GOT3 (cell line): ENCODE measurements at places on chromosomes 2 and 18.
A peak's percentile ranks its signal among the peaks of the same experiment; 100 is the strongest.

DNA sequence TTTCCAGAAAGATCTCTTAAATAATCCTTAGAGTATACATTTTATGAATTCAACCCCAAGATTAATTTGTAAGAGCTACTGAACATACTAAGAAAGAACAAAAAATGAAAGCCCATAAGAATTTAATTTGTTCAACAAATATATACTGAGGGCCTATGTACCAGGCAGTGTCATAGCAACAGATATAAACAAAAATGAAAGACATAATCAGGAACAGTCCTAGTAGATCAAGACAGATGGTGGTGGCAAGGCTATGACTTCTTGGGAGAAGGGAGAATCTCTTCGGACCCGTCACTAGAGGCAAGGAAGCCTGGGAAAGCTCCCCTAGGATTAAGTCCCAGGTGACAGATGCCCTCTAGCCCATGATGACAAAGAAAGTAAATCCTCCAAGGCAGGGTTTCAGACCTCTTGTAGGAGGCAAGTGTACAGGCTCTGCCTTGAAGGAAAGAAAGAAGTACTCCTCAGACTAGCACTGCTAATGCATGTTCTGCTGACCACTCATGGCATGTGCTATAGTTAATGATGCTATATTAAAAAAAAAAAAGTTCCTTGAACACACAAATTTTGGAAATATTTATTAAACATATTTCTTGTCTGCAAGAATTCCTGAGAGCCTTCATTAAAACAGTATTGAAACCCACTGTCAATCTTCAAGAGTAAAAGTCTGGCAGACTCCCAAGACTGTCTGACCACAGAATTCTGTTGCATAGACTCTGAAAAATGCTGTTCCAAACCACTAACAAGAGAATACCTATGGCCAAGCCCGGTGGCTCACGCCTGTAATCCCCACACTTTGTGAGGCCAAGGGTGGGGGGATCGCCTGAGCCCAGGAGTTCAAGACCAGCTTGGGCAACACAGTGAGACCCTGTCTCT lies 31.5 kb downstream of the NOL10 start:
- DNase-seq, result no peak

DNA sequence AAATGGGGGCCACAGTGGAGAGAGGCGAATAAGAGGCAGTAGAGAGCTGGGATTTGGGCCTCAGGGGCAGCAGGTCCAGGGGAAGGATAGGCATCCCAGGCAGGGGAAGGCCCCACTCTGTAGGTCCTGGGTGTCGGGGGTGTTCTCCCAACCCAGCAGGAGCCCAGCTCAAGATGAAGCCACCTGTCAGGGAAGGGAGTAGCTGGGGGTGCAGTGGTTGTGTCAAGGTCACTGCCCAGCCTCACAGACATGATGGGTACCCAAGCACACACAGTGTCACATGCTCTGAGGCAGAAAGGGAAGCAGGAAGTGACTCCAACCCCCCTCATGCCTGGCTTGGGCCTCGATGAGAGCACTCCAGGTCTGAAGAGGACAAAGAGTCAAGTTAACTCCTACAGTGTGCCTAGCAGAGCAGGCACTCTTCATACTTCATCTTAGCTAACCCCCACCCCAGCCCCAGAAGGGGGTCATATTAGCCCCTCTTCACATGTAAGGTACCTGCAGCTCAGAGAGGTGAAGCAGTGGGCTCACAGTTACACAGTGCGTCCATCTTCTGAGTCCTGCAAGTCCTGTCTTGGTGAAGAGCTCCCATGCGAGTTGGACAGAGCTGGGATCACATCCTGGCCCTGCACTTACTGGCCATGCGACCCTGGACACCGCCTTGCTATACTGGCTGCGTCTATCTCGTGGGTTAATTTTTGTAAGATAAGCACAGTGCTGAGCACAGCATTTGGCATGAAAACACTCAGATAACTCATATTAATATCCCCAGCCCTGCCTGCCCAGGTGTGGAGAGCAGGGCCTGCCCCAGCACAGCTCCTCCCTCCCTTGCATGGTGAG lies 72.6 kb upstream of the DAPL1 start:
- no peak for DNase-seq

GRCh38 chr2:191050640-191050987 lies 36.6 kb upstream of the STAT1 start:
- no peak for DNase-seq

DNA sequence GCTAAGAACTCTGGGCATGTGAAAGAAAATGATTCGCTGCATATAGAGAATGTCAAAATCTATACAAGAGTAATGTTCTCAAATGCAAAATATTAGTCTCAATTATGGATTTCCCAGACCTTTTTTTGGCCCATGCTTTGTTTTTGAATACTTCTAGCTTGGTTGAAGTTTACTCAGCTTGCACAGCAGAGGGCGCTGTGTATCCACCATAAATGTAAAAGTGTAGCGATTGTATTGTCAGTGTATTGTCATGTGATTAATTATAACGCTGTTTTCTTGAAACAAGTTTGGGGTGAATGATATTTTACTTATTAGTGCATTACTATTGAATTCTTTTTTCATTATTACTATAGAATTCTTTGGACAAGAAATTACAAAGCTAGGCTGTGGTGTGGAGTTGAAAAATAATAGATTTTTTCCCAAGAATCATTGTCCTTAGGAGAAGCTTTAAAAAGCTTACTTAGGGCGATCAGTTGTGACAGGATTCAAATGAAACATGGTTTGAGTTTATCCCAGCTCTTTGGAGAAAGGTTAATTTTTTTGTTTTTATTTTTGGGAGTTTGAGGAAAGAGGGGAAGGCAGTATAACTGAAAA lies 98.3 kb downstream of the PIK3C3 start:
- no peak for DNase-seq

DNA sequence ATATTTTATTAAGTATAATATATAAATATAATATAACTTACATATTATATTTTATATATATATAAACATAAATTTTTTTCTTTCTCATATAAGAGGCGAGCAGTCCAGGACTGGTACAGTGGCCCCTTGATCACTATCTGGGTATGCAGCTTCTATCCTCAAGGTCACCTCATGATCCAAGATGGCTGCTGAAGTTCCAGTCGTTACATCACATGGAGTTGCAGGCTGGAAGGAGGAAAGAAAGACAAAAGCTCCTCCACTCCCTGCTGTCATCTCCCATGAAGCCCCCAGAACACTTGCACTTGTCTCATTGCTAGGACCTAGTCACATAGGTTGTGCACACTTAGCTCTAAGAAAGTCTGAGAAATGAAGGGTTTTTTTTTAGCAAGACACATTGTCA lies 145.1 kb upstream of the SLC1A4 start:
- DNase-seq, result no peak

- no peak for DNase-seq
Measured at GRCh38 chr18:23908827-23909226, 105.7 kb upstream of the TTC39C start.

GRCh38 chr2:191165176-191165643 lies 14.4 kb upstream of the STAT4 start:
- no peak for DNase-seq

DNA sequence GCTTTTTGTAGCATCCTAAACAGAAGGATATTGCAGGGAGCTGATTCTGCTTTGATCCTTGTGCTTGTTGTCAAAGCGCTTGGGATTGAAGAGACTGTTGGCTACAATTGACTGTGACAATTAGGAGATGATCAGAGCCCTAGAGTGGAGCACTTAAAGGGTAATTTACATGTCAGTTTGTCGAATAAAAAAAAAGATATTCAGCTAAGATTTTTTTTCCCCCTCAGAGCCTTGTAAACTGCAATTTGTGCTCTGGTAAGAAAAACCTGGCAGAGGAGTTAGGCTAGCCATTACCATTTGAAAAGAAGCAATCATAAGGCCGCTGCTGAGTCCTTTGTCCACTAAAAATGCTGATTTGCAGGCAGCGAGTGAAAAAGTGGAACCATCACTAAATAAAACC lies 47.8 kb upstream of the ZEB2 start:
- no peak for DNase-seq

- no peak for DNase-seq
Measured at GRCh38 chr2:222780051-222780450, 80.8 kb upstream of the ACSL3 start.

- no peak for DNase-seq
Measured at GRCh38 chr2:109057686-109058085, 68.7 kb upstream of the EDAR start.

DNA sequence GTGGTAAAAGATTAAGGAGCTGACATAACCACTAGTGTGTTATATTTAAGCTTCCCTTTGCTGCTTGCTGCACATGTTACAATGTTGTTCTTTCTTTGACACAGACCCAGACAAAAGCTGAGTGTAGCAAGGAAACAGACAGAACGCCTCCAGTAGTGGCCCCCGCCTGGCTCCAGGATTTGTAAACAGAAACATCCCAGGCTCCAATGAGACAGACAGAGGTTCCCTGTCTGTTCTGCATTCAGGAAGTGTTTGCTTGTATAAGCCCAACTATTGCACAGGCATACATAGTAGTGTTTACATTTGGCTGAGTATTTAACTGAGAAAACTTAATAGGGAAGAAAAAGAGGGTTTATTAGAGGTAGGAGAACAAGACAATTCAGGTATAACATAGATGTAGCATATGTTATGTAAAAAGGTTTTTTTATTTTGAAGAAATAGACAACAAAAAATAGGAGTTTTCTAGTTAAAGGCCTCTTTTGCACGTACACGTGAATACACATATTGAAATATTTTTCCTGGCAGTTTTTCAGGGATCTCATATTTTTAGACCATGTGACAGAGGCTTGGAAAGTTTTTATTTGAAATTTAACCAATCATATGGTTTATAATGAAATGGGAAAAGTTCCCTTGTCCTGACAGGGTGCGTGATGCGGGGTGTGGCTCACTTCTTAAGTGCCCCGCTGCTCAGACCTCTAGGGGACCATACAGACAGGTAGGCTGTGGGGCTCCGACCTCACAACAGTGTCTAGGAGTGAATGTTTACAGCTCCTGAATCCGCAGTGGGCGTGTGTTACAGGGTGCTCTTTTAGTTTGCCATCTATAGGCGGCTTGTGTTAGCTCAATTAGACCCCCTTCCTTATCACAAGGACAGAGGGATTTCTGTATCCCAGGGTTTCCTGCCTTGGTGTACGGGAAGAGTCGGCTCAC lies 118.4 kb downstream of the BMPR2 start:
- no peak for DNase-seq

DNA sequence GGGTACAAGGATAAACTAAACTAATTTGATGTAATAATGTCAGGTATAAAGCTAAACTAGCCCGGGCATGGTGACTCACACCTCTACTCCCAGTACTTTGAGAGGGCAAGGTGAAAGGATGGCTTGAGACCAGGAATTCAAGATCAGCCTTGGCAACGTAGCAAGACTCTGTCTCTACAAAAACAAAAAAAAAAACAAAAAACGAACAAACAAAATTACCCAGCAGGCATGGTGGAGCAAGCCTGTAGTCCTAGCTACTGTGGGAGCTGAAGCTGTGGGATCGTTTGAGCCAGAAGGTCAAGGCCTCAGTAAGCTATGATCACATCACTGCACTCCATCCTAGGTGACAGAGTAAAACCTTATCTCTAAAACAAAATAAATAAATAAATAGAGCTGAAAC lies 131.8 kb upstream of the KYNU start:
- DNase-seq, result no peak

- no peak for DNase-seq
Measured at GRCh38 chr2:216944733-216945132, 84.9 kb upstream of the TNP1 start.

- no peak for DNase-seq
Measured at GRCh38 chr2:30179536-30179935, 32.7 kb downstream of the YPEL5 start.

DNA sequence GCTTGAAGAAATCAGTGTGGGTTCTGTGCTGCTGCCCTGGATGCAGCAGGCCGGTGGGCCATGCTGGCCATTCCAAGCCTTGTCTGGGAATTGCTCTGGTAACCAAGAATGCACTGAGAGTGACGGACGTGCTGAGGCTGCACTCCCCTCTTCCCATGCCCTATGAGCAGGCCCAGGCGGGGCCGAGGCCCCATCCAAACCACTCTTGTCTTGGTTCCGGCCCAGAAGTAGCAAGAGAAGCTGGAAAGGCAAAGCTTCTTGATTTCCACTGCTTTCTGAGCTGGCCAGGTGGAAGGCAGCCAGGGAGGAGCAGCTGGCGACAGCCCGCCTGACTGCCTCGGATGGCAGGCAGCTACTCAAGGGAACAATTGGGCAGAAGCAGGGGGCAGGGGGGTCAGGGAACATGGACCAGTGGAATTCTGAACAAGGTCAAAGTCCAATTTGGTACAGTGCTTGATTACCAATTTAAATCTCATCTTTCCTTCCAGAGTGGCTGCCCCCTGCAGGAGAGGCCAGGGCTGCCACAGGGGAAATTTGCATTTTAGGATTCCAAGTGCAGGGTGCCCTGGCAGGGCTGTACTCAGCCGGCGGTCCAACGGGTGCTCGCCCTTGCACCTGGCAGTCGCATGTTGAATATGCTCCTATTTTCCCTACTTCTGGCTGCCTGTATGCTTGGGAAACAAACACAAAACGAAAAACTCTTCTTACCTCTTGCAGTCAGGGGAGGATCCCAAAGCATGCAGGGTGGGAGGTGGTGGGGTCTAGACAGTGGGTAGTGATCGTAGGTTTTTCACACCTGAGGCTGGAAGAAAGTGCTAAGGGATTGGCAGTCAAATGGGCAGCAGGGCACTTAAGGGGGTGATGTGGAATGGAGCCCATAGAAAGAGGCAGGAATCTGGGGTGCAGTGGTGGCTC lies 67.3 kb downstream of the LIPG start:
- no peak for DNase-seq

- peak; percentile 9 for DNase-seq
Measured at GRCh38 chr2:225400060-225400511, 576 bp downstream of the NYAP2 start.

GRCh38 chr2:158955842-158956365 lies 12.5 kb upstream of the TANC1 start:
- DNase-seq, result no peak

GRCh38 chr2:86543335-86543734 lies 19.9 kb downstream of the CHMP3 start:
- no peak for DNase-seq

DNA sequence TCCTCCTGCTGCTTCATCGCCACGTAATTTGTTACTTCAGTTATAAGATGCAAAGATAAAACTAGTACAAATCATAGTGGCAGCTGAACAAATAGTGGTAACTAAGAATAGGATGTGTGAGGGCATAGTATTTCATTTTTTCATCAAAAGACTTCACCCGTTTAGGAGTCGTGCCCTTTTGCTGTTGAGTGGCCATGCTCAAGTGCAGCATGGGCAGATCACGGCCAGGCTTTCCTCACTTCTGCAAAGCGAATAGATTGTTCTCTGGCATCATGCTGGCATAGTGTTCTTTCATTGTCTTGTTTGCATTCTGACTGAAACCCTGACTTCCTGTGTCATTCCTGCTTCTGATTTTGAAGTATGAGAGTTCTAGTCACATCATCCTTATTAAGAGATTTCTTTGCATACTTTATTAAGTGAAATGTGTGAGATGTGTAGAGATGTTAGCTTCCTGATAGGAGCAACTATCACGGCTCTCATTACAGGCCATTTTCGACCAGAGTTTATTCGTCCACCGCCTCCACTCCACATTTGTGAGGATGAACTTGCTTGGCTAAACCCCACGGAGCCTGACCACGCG lies 11.8 kb downstream of the CNOT11 start:
- no peak for DNase-seq
